Spleen (tissue), 13 donors: ENCODE measurements at places on chromosomes 7 and 10.

- no peak for DNase-seq
Measured at GRCh38 chr10:97532935-97533671, 34.4 kb downstream of the UBTD1 start.

DNA sequence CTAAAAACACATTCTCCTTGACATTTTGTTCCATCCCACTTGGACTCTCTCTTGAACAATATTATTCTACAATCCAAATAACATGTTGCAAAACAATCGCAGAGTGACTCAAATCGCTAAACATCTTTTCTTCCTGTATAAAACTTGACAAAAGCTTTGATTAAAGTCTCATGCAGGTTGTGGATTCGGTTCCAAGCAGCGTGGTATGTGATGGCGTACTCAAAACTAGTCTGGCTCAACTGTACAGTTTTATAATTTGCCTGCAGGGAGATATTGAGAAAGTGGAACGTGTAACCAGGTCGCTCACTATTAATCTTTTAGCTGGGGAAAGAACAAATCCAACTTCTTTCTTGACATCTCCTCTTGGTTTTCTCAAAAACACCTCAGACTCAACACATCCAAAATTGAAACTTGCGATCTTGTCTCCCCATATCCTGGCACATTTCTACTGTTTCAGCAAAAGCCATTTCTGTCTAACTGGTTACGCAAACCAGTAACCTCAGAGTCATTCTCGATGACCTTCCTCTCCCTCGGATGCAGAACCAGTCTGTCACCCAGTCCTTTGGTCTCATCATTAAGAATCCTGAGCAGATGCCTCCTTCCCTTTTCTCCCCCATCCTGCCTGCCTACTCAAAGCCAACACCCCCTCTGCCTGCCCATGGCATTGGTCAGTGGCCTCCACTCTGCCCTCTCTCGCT is 100.1 kb downstream of the CACNB2 start:
- DNase-seq, result no peak

- no peak for DNase-seq
Measured at GRCh38 chr7:53521638-53522184, 486.3 kb downstream of the POM121L12 start.

DNA sequence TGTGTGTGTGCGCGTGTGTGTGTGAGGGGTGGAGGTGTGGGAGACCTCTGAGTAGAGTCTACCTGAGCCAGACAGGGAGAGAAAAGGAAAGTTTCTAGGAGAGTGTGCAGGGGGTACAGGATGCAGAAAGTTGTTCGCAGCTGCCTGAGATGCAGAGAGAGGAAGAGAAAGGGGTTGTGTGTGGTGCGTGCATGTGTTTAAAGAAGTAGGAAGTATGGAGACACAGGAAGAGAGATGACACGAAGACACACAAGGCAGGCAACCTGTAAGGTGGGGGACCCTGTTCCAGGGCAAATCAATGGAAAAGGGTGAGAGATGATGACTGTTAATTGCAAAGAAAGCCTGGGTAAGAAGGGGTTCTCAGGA is 52.2 kb downstream of the C10orf105 start:
- DNase-seq, result no peak
